ENCODE measurements at places on chromosomes 3 and 15.

GRCh38 chr15:43441316-43441715 is 51.6 kb downstream of the TP53BP1 start:
- DNase-seq: no peak

- no peak for DNase-seq
These were observed 90.2 kb upstream of the ABHD17C start for GRCh38 chr15:80604583-80605575.

- no peak for DNase-seq
These were observed 57.0 kb upstream of the NR2F2 start for GRCh38 chr15:96273317-96274086.

GRCh38 chr15:55630858-55631257 is 42.7 kb upstream of the PYGO1 start:
- no peak for DNase-seq

- no peak for DNase-seq
These were observed 51.5 kb downstream of the GMNC start for GRCh38 chr3:190810957-190811356.

DNA sequence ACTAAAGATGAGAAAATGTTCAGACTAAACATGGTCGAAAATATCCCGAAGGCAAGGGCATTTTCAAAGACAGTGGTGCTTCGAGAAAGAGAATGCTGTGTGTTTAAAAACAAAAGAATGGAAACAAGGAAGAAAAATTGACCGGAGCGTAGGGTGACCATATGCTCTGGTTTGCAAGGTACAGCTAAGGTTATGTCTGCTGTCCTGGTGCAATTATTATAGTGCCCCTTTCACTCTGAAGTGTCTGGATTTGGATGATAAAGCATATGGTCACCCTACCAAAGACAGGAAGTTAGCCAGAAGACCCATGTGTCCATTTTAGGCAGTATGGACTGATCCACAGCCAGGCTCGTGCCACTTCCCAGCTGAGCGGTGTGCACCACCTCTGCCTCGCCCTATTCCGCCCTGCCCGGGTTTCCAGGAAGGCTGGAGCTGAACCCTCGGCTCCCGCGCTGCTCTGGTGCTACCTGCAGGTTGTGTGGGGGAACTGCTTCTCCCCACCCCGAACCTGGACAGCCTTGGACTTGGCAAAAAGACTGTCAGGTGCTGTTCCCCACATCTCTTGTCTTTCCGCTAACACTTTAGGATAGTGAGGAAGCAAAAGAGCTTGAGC is 25.2 kb downstream of the GOLGA6D start:
- no peak for DNase-seq

Measured in activated T-helper 9 cell treated with anti-CD3 and anti-CD28 coated beads, Interleukin-2, amount 50 U/mL, for 16 hours (primary cell).